ENCODE measurements at places on chromosomes 2 and 18.
A peak's percentile ranks its signal among the peaks of the same experiment; 100 is the strongest.

DNA sequence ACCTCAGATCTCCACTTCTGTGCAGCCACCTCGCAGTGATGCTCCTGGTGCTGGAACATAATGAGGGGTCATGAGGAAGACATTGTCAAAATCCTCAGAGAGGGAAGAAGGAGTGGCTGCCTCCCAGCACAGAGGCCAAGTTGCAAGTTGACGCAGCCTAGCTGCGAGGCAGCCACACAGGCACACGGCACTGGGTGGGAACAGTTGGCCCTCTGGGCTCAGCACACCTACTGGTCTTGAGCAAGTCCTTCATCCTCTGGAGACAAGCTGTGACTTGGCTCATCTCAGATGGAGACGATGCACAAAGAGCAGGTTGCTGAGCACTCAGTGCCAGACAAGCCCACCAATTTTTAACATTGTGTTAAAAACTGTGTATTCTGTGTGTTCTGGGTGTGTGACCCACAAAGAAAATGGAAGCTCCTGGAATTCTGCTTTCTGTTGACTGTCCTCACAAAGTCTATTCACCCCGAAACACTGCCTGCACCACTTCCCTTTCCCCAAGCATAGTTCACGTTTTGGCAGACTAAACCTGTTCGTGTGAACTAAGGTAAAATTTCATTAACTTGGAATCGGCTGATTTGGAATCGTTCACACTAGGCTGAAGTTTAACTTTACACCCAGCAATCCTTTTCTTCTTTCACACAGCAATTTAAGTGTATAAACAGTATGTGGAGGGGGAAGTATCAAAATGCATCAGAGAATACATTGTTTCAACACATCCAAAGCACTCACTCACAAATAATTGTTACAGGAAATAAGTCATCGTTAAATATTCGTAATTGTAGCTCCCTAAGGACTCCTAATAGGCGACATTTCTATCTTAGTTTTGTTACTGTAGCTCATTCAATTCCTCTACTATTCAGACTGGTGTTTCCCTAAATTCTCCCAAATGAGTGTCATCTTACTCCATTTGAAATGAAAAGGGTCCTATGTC is 266.6 kb upstream of the ID2 start:
- no peak for DNase-seq

DNA sequence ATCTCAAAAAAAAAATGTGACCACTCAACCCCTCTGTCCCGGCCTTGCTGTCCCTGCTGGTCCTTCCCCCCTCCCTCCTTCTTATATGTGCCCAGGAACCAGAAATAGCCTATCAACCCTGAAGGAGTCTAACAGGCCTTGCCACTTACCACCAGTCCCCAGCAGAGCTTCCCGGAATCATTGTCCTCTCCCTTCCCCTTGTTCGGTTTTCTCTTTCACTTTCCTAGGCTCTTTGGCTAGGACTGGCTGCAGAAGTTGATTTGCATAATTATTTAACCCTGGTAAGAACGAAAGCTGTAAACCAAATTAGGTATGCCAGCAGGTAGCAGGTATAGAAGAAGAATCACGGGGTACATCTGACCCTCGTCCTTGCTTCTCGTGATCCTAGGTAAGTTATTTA is 72.6 kb upstream of the ZNF532 start:
- DNase-seq, result no peak

GRCh38 chr2:38146275-38146906 is 70.4 kb upstream of the CYP1B1 start:
- peak; percentile 28 for DNase-seq

DNA sequence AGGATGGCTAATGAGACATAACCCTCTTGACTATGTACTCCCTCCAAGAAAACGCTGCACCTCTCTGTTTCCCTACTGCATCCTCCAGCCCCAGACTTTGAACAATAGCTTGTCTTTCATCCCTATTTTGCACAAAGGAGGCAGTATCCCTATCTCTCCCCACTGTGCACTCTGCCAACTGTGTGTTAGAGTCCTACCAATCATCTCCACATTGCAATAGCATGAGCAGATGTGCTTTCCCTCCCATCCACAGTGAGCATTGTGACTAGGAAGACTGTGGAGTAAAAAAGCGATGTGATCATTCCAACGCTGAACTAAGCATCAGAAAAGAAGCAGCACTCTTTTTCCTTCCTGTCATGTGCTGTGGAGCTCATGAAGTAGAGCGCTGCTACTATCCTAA is 206.3 kb upstream of the GULP1 start:
- DNase-seq, result no peak

DNA sequence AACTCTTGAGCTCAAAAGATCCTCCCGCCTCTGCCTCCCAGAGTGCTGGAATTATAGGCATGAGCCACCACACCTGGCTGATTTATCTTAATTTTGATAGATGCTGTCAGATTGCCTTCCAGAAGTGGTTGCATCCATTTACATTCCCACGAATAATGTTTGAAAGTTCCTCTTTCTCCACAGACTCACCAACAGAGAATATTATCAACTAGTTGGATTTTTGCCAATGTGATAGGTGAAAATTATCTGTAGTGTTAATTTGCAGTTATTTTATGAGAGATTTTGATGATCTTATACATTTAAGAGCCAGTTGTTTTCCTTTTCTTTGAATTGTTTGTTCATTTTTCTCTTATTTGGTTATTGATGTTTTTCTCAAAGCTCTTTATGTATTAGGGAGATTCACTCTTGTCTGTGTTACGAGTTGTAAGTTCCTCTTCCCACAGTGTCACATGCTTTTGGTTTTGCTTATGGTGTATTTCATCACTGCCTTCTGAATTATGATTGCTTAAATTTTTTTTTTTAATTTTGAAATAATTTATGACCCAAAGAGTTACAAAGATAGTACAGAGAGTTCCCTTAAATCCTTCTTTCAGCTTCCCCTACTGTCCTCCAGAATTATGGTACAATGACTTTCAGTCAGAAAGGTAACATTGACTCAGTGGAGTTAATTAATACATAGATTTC is 20.7 kb upstream of the NT5DC4 start:
- DNase-seq, result no peak

DNA sequence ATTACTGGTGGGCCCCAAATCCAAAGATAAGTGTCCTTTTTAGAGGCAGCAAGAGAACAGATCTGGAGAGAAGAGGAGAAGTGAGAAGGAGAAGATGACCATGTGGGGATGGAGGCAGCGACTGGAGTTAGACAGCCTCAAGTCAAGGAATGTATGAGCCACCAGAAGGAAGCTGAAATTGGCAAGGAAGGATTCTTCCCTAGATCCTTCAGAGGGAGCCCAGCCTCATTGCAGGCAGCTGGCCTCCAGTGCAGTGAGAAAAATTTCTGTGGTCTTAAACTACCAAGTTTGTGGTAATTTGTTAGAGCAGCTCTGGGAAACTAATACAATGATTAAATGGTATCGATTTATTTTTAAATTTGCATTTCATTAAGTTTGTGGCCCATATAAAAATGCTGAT is 167.9 kb downstream of the NCKAP5 start:
- no peak for DNase-seq

GRCh38 chr18:59633961-59634485 is 63.2 kb downstream of the CCBE1 start:
- no peak for DNase-seq

DNA sequence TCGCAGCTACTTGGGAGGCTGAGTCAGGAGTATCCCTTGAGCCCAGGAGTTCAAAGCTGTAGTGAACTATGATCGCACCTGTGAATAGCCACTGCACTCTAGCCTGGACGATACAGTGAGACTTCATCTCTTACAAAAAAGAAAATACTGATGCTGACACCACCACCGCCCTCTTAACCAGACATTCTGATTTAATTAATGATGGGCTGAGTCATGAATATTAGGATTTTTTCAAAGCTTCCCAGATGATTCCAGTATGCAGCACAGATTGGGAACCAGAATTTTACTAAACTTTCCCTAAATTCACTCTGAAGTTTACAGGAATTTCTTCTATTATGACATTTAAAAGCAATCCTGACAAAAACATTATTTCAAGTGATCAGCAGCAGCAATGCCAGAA is 130.1 kb downstream of the ERBB4 start:
- no peak for DNase-seq

DNA sequence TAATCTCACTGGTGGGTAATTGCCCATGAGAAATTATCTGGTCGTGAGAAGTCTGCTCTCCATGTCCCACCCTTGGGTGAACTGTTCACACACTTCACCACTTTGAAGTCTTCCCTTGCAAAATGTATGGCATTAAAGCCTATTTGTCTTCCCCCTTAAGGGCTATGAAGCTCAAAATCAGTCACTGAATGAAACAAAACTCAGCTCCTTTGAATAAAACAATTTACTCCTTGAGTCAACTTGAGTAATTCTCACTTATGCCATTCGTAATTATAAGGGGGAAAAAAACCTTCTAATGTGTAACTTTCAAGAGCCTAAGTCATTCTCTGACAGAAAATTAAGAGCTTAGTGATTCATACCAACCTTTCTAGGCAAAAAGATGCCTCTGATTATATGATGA is 48.8 kb upstream of the REL start:
- DNase-seq, result no peak

- DNase-seq, result peak; percentile 0
Observed at GRCh38 chr2:79860228-79861058, 347.6 kb downstream of the CTNNA2 start.

- DNase-seq, result no peak
Observed at GRCh38 chr2:228131833-228132232, 49.7 kb downstream of the SPHKAP start.

DNA sequence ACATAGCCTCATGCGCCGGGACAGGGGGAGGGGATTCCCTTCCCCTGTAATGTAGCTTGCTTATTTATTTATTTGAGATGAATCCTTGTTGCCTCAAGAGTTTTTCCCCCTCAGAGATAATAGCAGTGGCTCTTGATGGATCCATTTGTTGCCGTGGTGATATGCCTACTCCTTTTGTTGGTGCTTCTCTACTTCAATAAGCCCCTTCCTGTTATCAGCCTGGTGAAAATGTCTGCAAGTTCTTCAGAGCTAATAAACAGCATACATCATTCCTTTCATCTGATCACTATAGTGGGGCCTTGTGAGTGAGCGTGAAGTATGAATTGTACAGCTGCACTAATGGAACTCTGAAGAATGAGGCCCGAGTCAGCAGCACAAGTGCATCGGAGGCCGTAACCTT is 19.4 kb downstream of the FZD5 start:
- DNase-seq, result no peak

GRCh38 chr2:186069676-186070075 is 331.1 kb downstream of the FSIP2 start:
- DNase-seq, result no peak

DNA sequence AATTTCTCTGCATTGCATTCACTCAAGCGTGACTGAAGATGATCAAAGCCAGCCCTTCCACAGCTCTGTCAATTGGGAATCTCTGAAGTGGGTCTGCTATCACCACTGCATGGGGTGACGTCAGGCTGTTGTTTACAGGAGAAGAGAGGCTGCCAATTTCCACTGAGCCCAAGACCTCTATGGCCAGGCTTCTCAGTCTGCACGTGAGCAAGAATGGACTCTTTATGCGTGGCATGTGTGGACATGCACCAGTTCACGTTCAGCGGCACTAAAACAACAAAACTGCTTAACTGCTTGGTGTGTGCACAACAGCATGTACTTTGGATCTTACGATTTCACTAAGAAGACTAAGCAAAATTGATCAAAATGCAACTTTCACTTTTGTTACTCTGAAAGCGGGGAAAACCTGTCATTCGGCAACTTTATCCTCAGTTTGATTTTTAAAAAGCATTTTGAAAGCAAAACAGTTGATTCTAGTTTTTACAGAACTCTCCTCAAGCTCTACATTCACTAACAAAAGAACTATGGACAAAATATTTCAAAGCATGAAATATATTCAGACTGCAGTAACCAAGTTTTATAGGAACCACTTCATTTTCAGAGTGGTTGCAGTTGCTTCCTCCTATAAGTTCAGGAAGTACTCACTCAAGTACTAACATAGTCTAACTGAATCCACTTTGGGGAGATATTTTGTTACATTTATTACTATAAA is 77.0 kb upstream of the SERTAD2 start:
- DNase-seq, result peak; percentile 57

DNA sequence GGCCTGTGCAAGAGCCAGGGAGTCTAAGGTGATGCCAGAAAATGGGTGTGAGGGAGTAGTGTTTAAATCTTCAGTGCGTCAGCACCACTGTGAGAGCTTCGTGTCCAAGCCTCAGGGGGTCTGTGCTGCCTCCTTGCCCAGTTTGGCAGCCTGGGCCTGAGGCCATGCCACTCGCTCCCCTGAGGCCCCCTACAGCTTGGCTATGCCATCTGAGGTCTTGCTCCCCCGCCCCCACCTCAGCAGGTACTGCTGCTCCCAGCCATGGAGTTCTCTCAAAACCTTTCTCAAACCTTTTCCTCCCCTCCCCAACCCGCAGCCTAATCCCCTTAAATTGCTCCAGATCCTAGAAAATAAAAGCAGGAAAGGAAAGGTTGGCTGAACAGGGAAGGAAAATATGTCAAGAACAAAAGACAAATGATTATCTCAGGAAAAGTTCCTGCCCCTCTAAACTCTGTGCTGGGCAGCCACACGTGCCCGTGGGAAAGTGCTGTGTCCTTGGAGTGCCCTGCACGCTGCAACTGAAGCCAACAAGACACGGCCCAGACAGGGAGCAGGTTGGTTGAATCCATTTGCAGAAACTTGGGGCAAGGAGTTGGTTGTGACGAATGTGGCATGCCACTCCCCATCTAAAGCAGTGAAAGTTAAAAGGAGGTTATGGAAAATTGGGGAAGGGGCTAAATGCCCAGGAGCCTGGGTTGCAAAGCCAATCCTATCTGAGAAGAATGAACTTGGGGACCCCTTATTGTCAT is 61.2 kb downstream of the ATOH8 start:
- DNase-seq, result no peak

- peak; percentile 53 for DNase-seq
Observed at GRCh38 chr2:138846216-138846821, 66.1 kb upstream of the NXPH2 start.

GRCh38 chr18:45850021-45850420 is 24.5 kb downstream of the SIGLEC15 start:
- no peak for DNase-seq

DNA sequence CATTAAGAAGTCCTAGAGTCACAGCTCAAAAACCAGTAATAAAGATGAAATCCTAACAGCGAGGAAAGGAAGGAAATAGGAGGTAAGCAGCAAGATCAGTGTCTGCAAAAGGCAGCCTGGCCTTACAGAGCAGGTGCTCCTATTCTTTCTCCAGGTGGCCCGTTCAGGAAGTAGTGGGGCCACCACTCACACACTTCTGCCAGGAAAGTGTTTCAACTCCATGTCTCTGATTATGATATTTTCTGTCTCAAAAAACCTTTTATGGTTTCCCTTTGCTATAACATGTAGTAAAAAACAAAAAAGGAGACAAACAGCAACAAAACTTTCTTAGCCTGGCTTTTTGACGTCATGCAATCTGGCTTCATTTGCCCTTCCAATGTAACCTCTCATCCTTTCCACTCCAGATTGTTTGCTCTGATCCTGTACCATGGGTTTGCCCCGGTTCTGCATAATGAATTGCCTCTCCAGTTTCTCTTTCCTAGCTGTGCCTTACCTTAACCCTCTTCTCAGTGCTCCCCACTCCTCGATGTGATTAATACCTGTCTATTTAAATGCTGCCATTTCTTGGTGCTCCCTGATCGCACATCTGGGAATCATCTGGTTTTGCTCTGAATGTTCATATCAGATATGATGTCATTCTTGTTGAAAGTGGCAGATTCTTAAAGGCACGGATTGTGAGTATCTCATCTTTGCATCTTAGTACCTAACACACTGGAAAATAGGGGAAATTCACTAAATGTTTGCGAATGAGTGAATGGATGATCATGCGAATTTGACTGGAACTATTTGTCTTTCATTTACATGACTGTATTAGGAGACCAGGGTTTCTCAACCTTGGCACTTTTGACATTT is 50.6 kb upstream of the PTPRM start:
- DNase-seq, result no peak

- no peak for DNase-seq
Observed at GRCh38 chr2:105308382-105309146, 21.0 kb downstream of the TGFBRAP1 start.

GRCh38 chr2:214130114-214130513 is 280.7 kb upstream of the VWC2L start:
- DNase-seq, result no peak
